ENCODE measurements at places on chromosomes 6 and 20. TPM values are rescaled to one million over a fixed set of nuclear protein-coding genes. Genes with fewer than 3 reads are reported as not detected.

DNA sequence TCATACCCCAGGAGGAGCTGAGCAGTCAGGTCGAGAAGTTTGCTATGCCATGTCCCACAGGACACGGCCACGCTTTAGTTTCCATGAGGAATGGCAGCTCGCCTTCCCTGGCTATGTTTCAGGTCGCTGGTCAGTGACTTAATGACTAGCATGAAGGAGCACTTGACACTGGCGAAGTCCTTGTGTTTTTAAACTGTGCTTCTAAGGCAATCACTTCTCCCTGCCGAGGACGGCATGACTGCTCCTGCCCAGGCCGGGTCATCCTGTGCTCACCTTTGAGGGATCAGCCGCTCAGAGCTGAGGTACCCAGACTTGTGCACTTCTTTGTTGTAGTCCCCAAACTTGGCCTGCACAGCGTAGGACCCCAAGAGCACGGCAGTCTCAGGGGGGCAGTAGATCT, 34.1 kb downstream of the EZR start:
- 0 out of 2 replicates have a peak overlapping the region, but pooled peaks have one; percentile 63 for H3K27ac ChIP-seq
- DNase-seq = no peak
- H3K4me3 ChIP-seq = no peak overlapping the region
- peaks cover 78% of the 10 kb centered on the region for H3K36me3 ChIP-seq
- no peaks in the 10 kb centered on the region for H3K4me1 ChIP-seq

DNA sequence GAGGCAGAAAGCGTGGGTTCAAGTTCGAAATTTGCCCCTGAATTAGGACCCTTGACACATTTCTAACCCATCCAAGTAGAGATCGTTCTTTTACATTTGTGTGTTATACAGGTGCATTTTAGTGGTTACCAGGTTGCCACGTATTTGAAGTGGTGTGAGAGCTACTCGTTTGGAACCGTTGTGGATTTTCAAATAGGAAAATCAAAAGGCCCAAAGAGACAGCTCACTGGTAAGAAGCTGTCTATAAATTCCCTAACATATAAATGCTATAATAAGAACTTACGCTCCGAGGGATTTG, 1.6 kb upstream of the REV3L start:
- H3K4me1 ChIP-seq = peaks cover 15% of the 10 kb centered on the region
- peak overlapping the region; percentile 73 for H3K4me3 ChIP-seq
- DNase-seq = no peak

- H3K4me3 ChIP-seq = no peak overlapping the region
- no peaks in the 10 kb centered on the region for H3K4me1 ChIP-seq
- no peaks in the 10 kb centered on the region for H3K27me3 ChIP-seq
- no peaks in the 10 kb centered on the region for H3K36me3 ChIP-seq
- peak; percentile 82 for DNase-seq
Observed at GRCh38 chr6:131182991-131183425, 47.7 kb downstream of the AKAP7 start.

- DNase-seq = no peak
- no peak overlapping the region for H3K27ac ChIP-seq
- no peak overlapping the region for H3K4me3 ChIP-seq
- no peaks in the 10 kb centered on the region for H3K27me3 ChIP-seq
- H3K4me1 ChIP-seq = no peaks in the 10 kb centered on the region
Observed at GRCh38 chr20:63930971-63931553, 25.2 kb downstream of the UCKL1 start.

GRCh38 chr6:84685983-84686584, 78.3 kb downstream of the TBX18 start:
- no peaks in the 10 kb centered on the region for H3K36me3 ChIP-seq
- no peaks in the 10 kb centered on the region for H3K27me3 ChIP-seq
- H3K27ac ChIP-seq = no peak overlapping the region
- no peak overlapping the region for H3K4me3 ChIP-seq
- H3K4me1 ChIP-seq = no peaks in the 10 kb centered on the region
- DNase-seq = peak; percentile 79

DNA sequence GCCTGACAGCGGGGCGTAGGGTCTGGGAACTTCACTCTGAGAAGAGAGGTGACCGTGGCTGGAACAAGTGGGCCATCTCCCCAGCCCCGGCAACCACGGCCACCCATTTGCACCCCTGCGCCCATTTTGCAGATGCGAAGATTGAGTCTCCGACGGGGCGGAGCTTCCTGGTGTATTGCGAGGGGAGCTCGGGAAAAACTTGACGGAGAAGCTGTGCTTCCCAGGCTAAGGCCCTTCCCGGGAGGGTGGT, 653 bp downstream of the ZNF335 start:
- H3K27ac ChIP-seq = peak overlapping the region; percentile 51
- H3K4me1 ChIP-seq = peaks cover 11% of the 10 kb centered on the region
- no peak for DNase-seq
- no peaks in the 10 kb centered on the region for H3K27me3 ChIP-seq
- H3K36me3 ChIP-seq = peaks cover 9% of the 10 kb centered on the region

PMEPA1 gene
- total RNA-seq = 8.9 TPM

HLA-DQB1 gene
- 5.7 TPM for total RNA-seq

SLC26A8 gene
- total RNA-seq = 2.9 TPM

CTCFL gene
- total RNA-seq = 2.1 TPM

RAET1L gene
- not detected for total RNA-seq

CDSN gene
- total RNA-seq = not detected
